ENCODE measurements at places on chromosomes 1 and 21.

GRCh38 chr1:44158871-44159270 lies 17.4 kb upstream of the KLF18 start:
- DNase-seq: no peak

GRCh38 chr1:62621907-62622306 lies 24.6 kb downstream of the ANGPTL3 start:
- peak; percentile 53 for DNase-seq

DNA sequence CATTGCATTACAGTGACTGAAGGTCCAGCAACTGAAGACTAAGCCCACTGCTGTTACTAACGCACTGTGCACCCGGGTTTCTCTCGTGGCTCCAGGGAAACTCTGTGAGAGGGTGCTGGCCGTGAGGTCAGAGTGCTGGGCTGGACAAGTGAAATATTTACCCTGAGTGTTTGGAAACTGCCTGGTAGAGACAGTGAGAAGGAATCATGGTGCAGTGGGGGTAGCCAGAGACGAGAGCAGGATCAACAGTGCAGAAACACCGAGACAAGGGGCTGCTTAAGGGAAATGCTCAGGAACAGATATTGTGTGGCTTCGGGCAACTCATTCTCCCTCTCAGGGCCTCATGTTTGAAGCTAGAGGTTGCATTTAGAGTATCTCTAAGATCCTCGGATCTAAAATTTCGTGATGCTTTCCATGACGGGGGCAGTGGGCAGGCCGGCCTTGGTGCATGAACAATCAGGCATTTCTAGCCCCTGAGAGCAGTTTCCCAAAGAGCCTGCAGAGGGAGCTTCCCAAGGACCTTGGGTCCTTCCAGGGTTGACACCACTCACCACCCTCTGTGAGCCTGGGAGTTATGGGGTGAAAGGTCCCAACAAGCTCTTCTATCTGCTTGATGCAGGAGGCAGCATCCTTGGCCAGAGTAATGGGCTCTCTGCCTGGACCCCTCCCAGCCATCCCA lies 9.7 kb downstream of the CD2 start:
- DNase-seq: no peak

DNA sequence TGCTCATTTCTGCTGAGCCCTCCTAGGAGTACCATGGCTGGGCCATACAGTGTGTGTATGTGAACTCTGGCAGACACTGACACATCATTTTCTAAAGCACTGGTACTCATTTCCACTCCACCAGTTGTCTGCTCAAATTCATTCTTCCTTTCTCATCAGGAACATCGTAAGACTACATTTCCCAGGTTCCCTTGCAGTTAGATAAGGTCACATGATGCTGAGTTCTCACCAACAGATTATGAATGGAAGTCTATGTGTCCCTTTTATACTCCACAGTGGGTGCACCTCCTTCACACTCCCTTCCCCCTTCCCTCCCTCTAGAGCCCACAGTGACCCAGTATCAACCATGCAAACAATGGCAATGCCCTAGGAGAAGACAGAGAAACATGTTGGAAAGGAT lies 38.3 kb upstream of the PAX7 start:
- no peak for DNase-seq
